T-helper 2 cell (primary cell): ENCODE measurements at places on chromosomes 4 and X.

DNA sequence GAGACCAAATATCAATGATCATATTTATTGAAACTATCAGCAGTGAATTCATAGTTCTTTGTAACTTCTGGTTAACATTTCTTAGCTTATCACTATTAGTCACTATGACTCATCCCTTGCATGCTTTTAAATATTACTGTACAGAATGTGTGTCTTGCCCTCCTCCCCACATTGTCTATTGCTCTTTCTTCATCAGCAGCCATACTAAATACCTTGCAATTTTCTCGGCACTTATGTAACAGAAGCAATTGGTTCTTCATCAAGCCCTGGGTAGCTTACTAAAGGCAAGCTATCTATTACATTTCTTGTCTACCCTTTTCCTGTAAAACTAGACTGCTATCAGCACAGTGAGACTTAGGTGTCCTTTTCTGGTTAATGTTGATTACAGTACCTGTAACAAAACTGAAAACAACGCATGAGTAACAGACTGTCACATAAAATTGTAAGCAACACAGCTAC, 8.2 kb downstream of the KLHL4 start:
- DNase-seq = no peak

DNA sequence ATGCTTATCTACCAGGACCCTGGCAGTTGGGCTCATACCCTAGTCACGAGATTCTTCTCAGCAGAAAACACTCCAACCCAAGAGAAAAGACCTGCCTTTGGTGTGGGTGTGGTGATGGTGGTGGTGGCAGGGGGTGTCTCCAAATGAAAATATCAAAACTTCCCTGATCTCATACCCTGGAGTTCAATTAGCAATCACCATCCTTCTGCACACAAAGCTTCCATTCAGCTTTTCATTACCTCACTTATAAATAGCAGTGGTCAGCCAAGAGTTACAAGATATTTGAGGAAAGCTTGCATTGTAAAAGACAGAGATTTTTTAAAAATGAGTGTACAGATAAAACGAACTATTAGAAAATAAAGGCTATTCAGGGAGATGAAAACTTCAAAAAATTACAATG, 580.8 kb upstream of the MAGEB2 start:
- no peak for DNase-seq

GRCh38 chrX:81195712-81196111, 6.0 kb downstream of the HMGN5 start:
- peak; percentile 54 for DNase-seq

DNA sequence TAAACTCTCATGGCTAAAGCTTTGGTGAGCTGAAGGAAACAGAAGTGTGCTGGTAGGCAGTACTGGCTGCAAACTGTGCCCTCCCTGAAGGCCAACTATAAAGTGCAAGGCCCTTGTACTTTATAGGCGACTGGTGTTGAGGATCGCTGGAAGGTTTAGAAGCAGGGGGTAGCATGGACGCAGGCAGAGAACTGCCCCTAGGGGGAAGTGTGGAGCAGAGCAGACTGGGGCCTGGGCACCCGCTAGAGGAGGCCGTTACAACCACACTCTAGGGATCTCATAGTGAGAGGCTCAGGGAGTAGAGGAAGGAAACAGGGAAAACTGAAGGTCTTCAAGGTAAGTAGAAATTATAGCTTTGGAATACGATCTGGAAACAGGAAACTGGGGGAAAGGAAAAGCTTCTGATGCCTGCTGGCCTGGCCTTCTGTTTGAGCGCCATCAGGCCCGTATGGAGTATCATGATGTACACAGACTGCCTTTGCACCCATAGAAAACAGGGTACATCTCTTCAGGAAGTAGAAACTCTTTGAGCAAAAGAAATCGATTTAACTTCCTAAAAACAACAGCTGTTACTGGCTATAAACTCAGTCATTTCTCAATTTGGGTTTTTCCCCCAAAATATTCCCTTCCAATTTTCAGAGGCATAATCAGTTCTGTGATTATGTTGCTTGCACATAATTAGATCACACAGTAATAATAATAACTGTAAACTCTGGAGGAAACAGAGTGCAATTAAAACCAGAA, 23.9 kb upstream of the TMSB4X start:
- no peak for DNase-seq

GRCh38 chrX:109374262-109374960, 107.5 kb downstream of the GUCY2F start:
- no peak for DNase-seq

GRCh38 chr4:84691170-84691691, 108.3 kb downstream of the CDS1 start:
- no peak for DNase-seq

DNA sequence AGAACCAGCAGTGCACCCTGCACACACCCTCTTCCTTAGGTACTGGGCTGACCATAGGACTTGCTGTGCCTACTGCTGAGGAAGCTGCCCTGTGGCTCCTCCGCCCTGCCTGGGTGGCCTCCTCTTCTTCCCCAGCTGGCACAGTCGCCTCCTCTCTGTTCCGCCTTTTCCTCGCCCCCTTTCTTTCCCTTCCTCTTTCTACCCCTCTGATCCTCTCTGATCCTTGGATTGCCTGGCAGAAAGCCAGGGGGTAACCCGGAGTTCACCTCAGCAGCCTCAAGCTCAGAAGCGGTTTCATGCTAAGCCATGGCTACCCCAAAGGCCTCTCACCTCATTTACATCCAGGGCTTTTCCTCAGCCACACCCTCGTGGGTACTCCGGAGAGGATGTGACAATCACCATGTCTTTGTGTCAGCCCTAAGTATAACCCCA, 136.2 kb downstream of the SMIM20 start:
- no peak for DNase-seq
